Foreskin keratinocyte (primary cell): ENCODE measurements at places on chromosomes 3 and 15. TPM values are rescaled to one million over a fixed set of nuclear protein-coding genes. Genes with fewer than 3 reads are reported as not detected.
A peak's percentile ranks its signal among the peaks of the same experiment; 100 is the strongest.

DNA sequence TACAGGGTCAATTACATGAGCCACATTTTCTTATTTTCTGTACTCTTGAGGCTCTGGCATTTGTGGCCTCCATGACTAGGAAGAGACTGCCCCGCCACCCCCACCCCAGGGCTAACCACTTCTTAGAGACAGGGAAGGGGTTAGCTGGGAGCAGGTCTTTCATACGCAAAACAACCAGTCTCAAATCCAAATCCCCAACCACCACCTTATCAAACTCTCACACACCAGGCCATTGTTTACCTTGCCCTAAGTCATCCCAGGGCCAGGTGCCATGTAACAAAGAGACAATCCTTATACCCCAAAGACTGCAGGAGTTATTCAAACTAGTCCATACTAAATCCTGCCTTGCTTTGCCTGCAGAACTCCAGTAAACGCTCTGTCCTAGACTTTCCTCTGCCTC, 77.8 kb downstream of the B3GNT5 start:
- no peak for DNase-seq

The CAMKV gene
- not detected in 2 replicates for total RNA-seq

The ABHD17C gene
- 18.6 and 24.8 TPM in 2 replicates for total RNA-seq

GRCh38 chr3:35335703-35336102, 303.6 kb upstream of the ARPP21 start:
- peak; percentile 89 for DNase-seq

GRCh38 chr3:177776661-177777101, 579.4 kb upstream of the TBL1XR1 start:
- peak; percentile 99 for DNase-seq

DNA sequence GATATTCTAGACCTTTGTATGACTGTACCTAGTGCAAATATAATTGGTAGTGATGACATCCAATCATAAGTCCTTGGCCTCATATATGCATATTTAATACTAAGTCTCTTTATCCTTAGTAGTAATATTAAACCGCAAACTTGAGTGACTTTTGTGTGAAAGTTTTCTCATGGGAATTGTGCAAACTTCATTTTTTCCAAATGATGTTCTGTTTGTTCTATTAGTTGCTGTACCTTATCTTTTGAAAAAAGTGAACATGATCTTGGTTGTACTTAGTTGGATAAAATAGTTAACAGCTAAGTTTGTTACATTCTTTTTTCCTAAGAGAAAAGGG, 43.2 kb downstream of the TMEM45A start:
- DNase-seq, result no peak

The PRR23C gene
- not detected in 2 replicates for total RNA-seq

The COL6A5 gene
- total RNA-seq, result not detected in 2 replicates

- DNase-seq, result no peak
Observed at GRCh38 chr3:47578119-47578632, 489 bp downstream of the CSPG5 start.

DNA sequence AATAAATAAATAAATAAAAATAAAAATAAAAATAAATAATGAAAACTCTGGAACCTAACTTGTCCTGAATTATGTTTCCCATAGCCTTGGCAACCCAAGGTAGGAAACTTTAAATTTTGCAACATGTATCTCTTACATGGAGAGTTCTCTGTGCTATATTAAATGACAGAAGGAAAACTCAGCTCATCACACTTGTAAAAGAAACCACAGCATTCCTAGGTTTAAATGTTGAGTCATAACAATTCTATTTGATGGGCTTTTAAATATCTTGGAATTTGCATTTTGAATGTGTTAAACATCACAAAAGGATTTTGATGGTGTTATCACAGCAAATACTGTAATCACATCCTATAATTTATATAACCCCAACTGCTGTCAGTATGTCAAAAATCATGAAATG, 144.2 kb downstream of the LRTM1 start:
- DNase-seq, result peak; percentile 2

DNA sequence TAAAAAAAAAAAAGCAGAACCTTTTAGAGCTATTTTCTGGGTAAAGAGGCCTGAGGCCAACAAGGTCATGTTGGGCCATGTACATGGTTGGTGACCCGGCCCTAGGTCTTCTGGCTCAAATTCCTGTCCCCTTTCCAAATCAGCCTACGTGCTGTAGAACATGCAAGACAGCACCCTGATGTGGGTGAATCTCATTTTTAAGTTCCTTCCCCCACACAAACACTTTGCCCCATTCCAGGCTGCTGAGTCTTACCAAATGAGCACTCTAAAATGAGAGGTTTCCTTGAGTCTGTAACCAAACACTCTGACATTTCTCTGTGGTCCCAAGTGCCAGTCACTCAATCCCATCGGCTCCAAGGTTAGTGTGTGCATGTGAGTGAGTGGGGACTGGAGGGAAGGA, 9.4 kb downstream of the BCL6 start:
- DNase-seq, result no peak

DNA sequence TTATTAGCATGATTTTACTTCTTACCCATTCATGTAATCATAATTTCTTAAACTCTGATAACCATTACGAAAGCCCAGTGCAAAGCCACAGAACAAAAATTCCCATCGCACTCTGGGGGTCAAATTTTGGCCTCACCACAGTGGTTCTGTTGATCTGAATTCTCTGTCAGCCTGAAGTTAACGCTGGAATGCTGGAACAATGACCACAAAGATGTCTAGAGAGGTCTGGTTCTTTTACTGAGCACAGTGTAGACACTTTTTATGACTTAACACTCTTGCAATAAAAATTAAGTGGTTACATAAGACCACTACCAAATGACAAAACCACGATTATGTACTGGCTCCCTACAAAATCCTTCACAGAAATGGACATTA, 94.7 kb downstream of the PDZRN3 start:
- DNase-seq, result no peak

DNA sequence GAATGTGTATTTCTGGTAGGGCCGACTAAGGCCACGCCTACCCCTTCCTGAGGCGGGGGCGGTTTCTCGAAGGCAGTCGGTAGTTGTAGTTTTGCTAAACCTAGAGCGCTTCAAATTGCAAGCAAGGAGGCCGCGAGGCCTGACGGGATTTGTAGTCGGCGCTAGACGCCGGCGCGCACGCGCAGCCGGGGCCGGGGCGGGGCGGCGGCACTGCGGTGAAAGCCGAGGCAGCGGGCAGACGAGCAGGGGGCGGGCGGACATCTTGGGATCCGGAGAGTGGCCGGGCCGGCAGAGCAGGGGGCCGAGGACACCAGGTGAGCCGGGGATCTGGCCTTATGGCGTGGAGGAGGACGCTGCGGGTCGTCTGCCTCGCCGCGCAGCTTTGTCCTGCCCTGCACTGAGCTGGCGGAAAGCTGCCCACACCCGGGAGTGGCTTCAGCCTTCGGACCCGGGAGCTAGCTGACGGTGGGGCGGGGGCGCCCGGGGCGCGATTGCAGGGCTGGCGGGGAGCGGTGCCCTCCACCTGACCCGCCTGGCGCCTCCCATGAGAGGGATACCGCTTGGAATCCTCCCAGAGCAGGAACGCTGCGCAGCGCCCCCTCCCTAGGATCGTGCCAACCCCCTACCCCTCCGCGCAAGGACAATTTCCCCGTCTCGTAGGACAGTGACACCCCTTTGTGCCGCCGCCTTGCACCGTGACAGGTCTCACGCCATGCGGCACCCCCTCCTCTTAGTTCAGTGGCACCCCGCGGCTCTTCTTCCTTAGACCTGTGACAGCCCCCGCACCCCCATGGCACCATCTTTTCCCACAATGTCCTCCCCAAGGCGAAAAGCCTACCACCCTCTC, at the start of gene AP2M1:
TSS of gene AP2M1 (plus strand) at position 210 of the 847 bp plus-strand sequence. CDS start 2,139 bp downstream, outside the sequence.
- DNase-seq, result peak; percentile 97

- DNase-seq, result no peak
Observed at GRCh38 chr3:52973806-52974205, 72.1 kb downstream of the SFMBT1 start.

DNA sequence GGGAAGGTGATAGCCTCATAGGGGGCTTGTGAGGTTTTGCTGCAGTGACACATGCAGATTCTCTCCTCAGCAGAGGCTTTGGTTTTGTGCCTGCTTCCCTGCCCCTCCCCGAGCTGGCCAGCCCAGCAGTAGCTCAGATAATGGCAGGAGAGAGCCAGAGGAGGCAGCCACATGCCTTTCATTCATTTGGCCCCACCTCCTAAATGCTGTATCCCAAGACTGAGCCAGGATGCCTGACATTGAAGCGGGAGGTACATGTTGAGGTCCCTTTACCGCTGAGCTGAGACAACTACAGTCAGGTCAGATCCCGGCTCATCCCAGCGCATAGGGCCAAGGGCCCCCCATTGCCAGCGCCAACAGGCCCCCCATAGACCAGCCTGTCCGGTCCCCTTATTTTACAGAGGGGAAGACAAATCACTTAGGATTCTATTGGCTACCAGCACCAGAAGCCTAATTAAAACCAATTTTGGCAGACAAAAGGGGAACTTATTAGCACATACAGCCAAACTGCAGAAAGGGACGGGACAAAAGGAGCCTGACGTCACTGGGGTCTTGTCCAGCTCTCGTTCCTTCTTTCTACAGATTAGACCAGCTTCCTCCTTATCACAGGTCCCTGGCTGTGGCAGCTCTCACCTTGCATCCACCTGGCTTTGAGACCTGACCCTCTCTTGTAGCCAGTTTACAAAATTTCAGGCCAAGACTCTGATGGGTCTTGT, 12.1 kb upstream of the POLG start:
- no peak for DNase-seq

- DNase-seq, result no peak
Observed at GRCh38 chr3:40306336-40306735, 3.2 kb upstream of the EIF1B start.

- no peak for DNase-seq
Observed at GRCh38 chr3:72738752-72739530, 109.3 kb downstream of the SHQ1 start.

DNA sequence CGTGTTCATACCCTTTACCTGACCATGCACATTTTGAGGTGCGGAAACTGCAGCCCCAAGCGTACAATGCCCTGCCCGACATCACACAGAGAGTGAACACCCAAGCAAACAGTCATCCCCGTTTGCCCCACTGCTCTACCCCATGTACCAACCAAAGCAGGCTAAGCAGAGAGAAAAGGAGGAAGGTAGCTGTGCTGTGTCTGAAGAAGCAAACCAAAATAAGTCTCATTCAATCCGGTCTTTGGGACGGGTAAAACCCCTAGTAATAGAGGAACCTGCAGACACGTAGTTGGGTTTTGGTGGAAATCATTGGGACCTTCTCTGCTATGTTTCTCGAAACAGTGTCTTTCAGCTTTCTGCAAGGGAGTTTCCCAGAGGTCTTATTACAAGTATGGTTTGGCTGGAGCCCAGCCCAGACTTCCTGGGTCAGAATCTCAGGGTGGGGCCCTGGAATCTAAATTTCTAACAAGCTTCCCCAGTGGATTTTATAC, 164.6 kb upstream of the HES1 start:
- peak; percentile 25 for DNase-seq

GRCh38 chr3:187746442-187747281, 1.4 kb upstream of the BCL6 start:
- no peak for DNase-seq

DNA sequence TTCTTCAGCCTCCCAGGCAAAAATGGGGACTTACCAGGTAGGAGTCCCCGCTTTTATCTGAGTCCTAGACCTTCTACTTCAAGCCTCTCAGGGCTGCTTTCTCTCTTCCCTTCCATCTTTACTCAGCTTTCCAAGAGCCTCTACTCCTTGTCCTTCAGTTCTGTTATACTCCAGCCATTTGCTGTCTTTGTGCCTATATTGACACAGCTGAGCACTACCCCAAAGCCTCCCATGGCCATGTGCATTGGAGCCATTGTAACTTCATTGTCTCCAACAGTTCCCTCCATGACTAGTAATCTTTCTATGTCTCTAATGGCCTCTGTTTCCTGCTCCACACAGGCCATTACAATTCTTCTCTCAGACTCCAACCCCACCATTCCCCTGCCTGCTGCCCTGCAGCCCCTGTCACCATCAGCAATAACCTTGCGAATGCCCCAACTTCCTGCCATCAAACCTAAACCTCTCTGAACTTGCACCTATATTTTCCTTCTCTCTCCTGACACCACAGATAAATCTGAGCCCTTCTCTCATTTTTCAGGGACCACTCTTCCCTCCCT, 77.9 kb upstream of the ADPGK start:
- DNase-seq, result no peak

GRCh38 chr3:51963951-51964451, 3.3 kb downstream of the PCBP4 start:
- no peak for DNase-seq

GRCh38 chr3:155411500-155412223, 118.2 kb upstream of the STRIT1 start:
- no peak for DNase-seq

The LRTM1 gene
- not detected in 2 replicates for total RNA-seq

- DNase-seq, result no peak
Observed at GRCh38 chr3:30664884-30665283, 58.5 kb downstream of the TGFBR2 start.

The KLF15 gene
- 0.11 TPM in 1 of 2 replicates, not detected in the other for total RNA-seq

DNA sequence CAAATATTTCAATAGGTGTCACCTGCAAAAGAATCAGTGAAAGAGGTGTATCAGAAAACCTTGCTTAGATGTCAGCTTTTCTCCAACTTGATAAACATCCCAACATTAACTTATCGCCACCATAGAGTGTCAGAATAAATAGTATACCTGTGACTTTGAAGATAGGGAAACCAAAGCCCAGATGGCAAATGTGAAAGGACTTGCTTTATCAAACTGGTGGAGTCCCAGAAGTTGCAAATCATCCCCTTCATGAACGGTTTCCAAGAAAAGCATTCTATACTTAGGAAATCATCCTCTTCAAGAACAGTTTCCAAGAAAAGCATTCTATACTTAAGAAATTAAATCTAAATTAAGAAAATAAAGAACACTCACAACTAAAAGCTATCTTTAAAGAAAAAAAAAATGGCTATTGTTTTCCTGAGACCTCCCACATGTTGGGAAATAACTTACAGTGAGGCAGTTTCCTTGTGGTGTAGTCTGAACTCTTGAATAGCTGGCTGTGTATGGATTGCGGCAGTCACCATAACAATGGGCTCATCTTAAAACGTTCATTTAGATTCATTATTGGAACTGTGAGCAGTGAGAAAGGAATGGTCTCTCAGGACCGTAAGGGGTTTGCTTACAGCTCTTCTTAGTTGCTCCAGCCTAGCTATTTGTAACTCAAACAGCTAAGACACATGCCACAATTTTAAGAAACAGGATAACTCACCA, 56.5 kb downstream of the GHSR start:
- DNase-seq, result no peak

The FETUB gene
- 0.07 TPM in 1 of 2 replicates, not detected in the other for total RNA-seq

The LHFPL4 gene
- not detected in 2 replicates for total RNA-seq

The GRM2 gene
- not detected in 2 replicates for total RNA-seq

DNA sequence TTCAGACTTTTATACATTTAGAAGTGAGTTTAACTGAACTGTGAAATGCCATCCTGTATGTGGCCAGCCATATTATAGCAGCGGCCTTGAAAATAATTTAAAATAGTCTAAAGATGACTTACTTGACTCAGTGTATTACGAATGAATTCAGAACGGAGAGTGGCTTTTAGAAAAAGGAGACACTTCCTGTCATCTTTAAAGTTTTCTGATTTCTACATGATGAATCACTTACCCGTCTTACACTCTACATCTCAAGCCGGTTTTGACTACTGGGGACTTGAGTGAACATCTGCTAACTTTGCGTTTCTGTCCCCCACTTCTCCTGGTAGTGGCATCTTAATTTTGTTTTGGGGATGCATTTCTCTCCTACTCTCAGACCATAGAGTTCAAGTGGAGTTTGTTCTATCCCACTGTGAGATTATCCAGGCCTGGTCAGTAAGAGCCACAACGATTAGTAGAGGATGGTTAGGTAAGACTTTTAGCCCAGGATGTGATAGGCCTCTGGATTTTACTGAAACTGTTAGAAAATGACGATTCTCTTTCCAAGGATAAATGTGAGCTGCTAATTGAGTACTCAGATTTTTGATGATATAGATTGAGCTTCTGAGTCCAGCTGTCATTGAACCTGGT, 175.4 kb upstream of the CADPS start:
- DNase-seq, result no peak

GRCh38 chr3:155852341-155852740, 1.9 kb downstream of the SLC33A1 start:
- no peak for DNase-seq

The TUBGCP5 gene
- total RNA-seq, result 17.9 and 19.4 TPM in 2 replicates
